ENCODE measurements at places on chromosomes 1 and 21.

- no peak for DNase-seq
Observed at GRCh38 chr1:246591047-246591446, 24.8 kb downstream of the CNST start.

GRCh38 chr1:209485167-209485566 lies 98.3 kb upstream of the CAMK1G start:
- no peak for DNase-seq

GRCh38 chr1:229169399-229169798 lies 101.5 kb upstream of the RAB4A start:
- DNase-seq, result no peak

DNA sequence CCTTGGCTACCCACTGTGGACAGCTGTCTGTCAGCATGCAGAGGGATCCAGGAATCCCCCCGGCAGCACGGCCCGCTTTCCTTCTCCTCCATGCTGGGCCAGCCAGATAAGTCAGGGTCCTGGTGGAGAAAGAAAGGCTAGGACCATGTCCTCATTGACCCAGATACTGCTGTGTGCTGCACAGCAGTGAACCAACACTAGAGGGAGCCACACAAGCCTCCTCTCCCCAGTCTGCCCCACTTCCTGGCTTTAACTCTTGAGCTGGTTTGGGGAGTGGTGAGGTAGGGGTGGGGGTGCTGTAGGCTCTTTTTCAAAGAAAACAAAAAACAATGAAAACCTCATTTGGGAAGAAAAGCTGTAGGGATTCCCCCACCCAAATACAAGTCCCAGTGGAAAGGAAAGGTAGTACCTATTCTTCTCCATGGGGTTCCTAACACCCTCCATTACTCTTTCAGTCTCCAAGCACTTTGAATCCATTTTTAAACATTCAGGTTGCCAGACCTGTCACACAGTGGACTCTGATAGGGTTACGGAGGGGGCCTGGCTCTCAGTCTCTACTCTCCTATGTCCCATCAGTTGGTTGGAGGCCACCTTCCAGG lies 84.9 kb upstream of the CD1D start:
- no peak for DNase-seq

DNA sequence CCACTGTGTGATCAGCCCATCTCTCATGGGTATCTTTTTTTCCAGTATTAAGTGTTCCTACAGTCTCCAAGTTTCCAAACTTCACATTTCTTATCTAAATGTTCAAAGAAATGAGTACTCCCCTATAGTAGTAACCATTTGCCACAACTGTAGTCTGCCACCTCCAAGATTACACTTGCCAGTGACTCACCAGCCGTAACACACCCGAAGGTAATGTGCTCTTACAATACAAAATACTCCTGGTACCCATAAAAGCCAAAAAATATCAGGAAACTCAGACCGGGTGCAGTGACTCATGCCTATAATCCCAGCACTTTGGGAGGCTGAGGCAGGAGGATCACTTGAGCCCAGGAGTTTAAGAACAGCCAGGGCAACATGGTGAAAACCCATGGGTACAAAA lies 20.5 kb upstream of the ZNF496 start:
- no peak for DNase-seq

GRCh38 chr1:168032029-168032428 lies 95.2 kb upstream of the MPC2 start:
- no peak for DNase-seq

- DNase-seq, result no peak
Observed at GRCh38 chr1:152392909-152393308, 21.2 kb downstream of the CRNN start.

GRCh38 chr21:25994758-25995163 lies 175.8 kb downstream of the APP start:
- no peak for DNase-seq

- DNase-seq, result no peak
Observed at GRCh38 chr1:31624309-31624708, 6.8 kb downstream of the HCRTR1 start.

DNA sequence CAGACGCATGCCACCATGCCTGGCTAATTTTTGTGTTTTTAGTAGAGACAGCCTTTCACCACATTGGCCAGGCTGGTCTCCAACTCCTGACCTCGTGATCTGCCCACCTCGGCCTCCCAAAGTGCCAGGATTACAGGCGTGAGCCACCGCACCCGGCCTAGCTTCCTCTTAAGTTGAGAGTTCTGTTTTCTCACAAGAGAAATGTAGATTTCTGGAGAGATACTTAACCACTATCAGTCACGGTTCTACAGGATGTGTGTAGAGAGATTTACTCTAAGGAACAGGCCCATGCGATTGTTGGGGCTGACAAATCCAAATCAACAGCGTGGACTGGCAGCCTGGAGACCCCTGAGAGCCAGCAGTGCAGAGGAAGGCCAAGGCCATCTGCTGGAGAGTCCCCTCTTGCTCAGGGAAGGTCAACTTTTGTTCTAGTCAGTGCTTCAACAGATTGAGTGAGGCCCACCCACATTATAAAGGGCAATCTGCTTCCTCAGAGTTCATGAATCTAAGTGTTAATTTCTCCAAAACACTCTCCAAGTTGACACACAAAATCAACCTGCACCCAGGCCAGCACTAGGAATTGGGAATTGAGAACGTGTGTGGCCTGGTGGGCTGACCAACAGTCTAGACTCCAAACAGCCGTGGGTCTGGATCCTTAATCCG lies 38.7 kb downstream of the CHAF1B start:
- DNase-seq, result no peak

DNA sequence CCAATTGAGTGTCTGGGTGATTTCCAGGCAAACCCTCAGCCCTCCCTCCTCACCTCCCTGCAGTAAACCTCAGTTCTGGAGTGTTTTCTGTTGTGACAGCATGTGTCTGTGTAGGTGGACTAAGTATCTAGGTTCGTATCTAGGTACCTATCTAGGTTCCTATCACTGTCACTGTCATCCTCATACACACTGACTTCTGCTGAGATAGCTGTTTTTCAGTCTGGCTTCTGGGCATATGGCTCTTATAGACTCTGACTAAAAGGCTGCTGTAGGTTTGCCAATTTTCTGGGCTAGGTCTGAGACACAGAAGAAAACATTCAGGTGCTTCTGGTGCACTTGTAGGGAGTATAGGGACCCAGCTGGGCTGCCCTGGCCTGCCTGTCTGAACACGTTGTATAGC lies 8.1 kb upstream of the TRIM67 start:
- DNase-seq, result no peak

- no peak for DNase-seq
Observed at GRCh38 chr1:193125369-193125768, 3.5 kb downstream of the CDC73 start.

DNA sequence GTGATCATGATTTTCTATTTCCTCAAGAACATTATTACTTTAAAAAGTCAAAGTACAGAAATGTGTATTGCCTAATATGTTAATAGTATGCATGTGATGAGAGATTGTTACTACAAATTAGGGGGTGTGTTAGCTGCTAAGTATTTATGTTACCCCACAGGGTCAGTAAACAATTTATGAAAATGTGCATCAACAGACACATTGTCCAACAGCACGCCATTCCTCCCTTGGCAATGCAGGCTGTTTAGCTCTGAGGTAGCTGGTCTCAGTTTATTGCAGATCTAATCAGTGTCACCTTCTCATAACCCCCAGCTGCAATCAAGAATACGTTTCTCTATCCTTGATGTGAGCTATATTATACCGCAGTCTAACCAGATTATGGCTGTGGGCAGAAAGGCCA lies 99.4 kb downstream of the TNR start:
- no peak for DNase-seq

- no peak for DNase-seq
Observed at GRCh38 chr1:211775170-211775569, 55.4 kb downstream of the LPGAT1 start.

GRCh38 chr1:24315391-24315790 lies 3.8 kb upstream of the GRHL3 start:
- DNase-seq, result no peak

- DNase-seq, result no peak
Observed at GRCh38 chr1:61213245-61214011, 131.1 kb downstream of the NFIA start.

GRCh38 chr21:14591882-14592281 lies 45.8 kb upstream of the SAMSN1 start:
- no peak for DNase-seq

GRCh38 chr1:226223157-226223785 lies at the start of gene MIXL1:
Gene MIXL1, plus strand, starts transcription at chr1:226223664. Its CDS starts 18 bp downstream, at chr1:226223682.
- no peak for DNase-seq

DNA sequence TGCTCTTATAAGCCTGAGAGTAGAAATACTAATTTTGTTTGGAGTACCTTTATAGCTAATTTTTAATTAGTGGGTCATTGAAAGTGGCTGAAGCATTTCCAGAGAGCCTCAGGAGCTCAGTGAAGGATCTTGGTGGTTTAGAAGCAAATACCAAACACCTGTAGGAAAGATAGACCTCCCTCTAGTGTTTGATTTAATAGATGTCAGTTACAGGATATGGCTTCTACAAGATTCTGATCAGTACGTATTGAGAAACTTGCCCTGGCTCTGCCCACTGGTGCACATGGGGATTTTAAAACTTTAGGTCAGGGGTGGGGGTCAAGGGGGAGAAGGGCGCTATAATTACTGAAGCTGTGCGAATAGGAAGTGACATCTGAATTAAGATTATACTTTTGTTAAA lies 122.2 kb downstream of the POU2F1 start:
- no peak for DNase-seq

GRCh38 chr1:14499312-14500040 lies 99.0 kb upstream of the KAZN start:
- no peak for DNase-seq

- no peak for DNase-seq
Observed at GRCh38 chr1:30911059-30911954, 2.7 kb upstream of the SDC3 start.

- no peak for DNase-seq
Observed at GRCh38 chr1:163444665-163445064, 122.9 kb downstream of the NUF2 start.

DNA sequence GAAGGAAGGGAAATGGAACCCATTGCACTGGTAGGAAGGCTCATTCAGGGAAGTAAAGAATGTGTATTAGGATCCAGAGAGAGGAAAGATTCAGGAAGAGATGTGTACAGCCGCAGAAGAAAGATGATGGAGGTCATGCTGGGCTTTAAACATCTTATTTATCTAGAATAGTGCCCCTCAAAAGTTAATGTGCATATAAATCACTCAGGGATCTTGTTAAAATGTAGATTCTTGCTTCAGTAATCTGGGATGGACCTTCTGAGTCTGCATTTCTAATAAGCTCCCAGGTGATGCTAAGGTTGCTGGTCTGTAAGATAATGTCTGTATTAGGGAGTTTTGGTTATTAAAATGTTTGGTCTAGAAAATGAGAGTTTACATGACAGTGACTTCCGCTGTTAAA lies 46.3 kb downstream of the ADGRL2 start:
- DNase-seq, result no peak

DNA sequence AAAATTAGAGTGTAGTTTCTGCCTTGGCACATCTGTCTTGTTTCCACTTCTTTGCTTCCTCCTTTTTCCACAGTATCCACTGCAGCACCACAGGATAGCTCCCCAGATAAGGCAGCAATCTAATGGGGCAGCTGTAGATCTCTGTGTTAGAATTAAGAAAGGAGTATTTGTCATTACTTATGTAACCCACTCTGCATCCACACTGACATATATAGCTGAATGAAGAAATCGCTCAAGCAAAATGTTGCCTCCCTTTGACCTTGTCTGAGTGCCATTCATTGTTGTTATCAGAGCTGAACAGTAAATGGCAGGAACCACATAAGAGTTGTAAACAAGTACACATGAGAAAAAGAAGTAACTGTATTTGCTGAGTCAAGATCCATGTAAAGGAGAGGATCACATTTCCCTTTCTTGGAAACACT lies 45.9 kb upstream of the DPH5 start:
- DNase-seq, result no peak

- DNase-seq, result no peak
Observed at GRCh38 chr1:17935230-17935629, 172.4 kb upstream of the IGSF21 start.

- DNase-seq, result no peak
Observed at GRCh38 chr1:200359610-200360163, 50.1 kb downstream of the ZNF281 start.

- DNase-seq, result no peak
Observed at GRCh38 chr1:167631936-167632614, 2.0 kb downstream of the RCSD1 start.

GRCh38 chr1:107414550-107414949 lies 273.7 kb downstream of the NTNG1 start:
- no peak for DNase-seq

DNA sequence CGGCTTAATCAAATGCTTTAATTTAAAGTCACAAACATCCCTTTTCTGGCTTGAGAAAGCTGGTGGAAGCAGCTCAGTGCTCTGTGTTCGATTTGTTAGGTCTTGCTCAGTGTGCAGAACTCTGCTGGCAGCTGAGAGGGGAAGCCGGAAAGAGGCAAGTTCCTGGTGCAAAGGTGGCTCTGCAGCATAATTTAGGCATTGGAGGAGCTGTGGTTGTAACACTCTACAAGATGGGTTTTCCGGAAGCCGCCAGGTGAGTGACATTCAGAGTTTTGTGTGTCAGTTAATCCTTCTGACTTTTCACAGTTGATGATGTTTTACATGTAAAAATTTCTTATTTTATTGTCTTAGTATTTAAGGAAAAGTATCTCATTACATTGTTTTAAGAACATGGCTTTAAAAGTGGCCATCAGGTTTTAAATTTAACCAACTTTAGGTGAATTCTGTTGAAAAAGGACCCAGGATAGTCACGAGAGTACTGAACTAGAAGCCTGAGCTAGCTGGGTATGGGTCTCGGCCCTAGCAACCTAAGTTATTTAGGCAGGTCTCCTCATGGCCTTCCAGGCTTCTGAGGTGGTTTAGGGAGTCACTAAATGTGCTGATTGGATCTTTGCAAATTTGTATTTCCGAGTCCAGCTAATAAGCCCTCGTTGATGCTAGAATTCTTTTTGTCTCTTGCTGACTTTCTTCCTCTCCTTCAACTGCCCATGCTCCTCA lies 47.1 kb upstream of the PODN start:
- peak; percentile 44 for DNase-seq

GRCh38 chr1:230458509-230458908 lies 32.4 kb upstream of the PGBD5 start:
- no peak for DNase-seq

GRCh38 chr1:154386643-154387352 lies 18.3 kb upstream of the IL6R start:
- peak; percentile 77 for DNase-seq
